ENCODE measurements at places on chromosomes 2 and 18.

- ATAC-seq: no peak
These were observed 628.7 kb upstream of the PIK3C3 start for GRCh38 chr18:41326311-41326710.

GRCh38 chr2:16201848-16202247, 261.5 kb downstream of the MYCN start:
- ATAC-seq: no peak

- ATAC-seq: peak; percentile 60
These were observed 112.9 kb downstream of the LTBP1 start for GRCh38 chr2:33059471-33060156.

DNA sequence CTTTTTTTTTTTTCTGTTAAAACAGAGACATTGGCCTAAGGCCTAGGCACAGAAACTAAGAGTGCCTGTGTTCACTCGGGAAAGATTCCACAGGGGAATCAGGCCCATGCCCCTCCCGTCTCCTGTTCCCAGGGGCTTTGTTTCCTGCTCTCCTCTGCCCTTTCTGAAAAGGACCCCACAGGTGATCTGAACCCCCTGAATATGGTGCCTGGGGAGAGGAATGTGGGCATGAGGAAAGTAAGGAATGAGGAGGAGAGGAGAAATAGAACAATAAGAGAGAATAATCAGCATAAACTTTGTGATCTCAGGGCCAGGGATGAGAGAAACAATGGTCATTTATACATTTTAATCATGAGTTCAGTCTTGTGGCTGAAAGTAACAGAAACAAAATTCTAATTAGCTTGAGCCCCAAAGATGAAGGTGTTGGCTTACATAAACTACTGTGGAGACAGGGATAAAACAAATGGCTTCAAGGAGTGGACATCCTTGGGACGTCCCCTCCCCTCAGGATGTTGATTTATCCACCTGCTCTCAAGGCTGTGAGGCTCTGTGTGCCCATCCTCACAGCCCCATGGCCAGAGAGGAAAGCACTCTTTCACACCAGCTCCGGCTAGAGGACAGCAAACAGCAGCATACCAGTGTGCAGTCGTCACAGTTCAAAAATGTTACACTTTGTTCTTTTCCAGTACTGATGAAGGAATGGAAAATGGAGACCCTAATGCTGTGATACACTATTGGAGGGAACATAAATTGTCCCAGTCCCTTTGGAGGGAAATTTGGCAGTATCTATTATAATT, 46.4 kb upstream of the MRPL33 start:
- peak; percentile 67 for ATAC-seq

GRCh38 chr2:73944714-73945113, 18.0 kb downstream of the DGUOK start:
- no peak for ATAC-seq

DNA sequence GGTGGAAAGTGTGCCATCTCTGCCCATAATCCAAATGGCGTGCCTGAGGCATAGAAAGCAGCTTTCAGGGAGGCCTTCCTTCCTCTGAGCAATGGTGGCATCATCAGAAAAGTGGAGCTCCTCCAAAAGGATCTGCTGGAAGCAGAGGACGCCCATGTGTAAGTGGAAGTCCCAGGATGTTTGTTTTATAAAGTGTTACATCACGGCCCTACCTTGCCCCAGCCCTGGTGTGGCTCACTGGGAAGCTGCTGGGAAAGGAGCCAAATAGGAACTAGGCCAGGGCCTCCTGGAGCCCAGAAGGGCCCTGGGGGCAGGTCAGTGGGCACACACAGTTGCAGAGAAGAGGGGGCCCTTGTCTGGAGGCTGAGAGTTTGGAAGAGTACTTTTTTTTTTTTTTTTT, 4.2 kb upstream of the ODC1 start:
- ATAC-seq: no peak

GRCh38 chr2:181307203-181307991, 149.8 kb upstream of the ITGA4 start:
- ATAC-seq: no peak
